Ecto neural progenitor cell (in vitro differentiated cells): ENCODE measurements at places on chromosomes 3 and 15.

GRCh38 chr15:69074843-69075224 lies 60.3 kb downstream of the NOX5 start:
- DNase-seq: no peak

- DNase-seq: no peak
These were observed 418.9 kb upstream of the NAALADL2 start for GRCh38 chr3:174440253-174440701.

- no peak for DNase-seq
These were observed 49.7 kb downstream of the MAGEF1 start for GRCh38 chr3:184662187-184662586.

- no peak for DNase-seq
These were observed 46.9 kb downstream of the DLEC1 start for GRCh38 chr3:38085943-38086324.

DNA sequence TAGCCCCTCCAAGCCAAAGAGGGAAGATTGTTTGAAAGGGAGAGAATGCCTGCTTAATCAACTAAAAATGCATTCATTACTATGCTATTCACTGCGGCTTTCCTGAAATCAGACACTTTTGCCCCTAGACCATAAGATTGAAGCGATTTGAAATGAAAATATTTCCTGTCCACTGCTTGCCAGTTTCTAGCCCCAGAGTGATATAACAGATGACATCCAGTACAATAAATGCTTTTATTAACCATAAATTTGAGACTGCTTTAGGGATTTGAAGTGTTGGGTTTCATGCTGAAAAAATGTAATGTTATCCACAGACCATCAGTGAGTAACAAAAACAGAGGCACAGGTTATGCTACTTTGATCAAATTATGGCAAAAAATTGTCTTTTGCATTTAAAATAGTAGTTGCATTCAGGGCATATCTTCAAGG lies 14.1 kb downstream of the IL17RD start:
- no peak for DNase-seq

DNA sequence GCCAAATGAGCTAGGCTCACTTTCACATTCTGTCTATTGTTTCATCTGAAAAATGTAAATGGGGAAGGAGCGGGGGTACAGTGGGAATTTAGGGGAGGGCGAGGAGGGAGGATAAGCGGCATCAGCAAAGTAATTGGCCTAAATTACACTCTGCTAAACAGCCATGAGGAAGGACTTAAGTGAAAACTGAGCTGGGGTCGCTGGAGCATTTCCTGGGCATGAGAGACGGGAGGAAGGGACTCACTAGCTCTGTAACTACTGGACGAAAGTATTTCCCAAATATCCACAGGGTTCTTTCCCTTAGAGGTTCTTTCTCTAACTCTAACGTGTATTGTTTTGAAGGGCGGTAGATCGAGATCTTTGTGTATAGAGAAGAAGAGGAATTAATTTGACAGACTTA lies 418.0 kb downstream of the SOX2 start:
- DNase-seq: no peak

- no peak for DNase-seq
These were observed 90.8 kb downstream of the MCTP2 start for GRCh38 chr15:94322141-94322540.
